ENCODE measurements at places on chromosomes 2 and 18. TPM values are rescaled to one million over a fixed set of nuclear protein-coding genes. Genes with fewer than 3 reads are reported as not detected.

CD8B2 gene
- not detected for total RNA-seq

SMPD4 gene
- 7.1 TPM for total RNA-seq

ZNF532 gene
- total RNA-seq: 40.1 TPM

COL6A3 gene
- 2,143 TPM for total RNA-seq

DIPK1C gene
- not detected for total RNA-seq

RESP18 gene
- not detected for total RNA-seq

DUSP2 gene
- total RNA-seq: 0.28 TPM

GCKR gene
- 0.14 TPM for total RNA-seq

RMDN2 gene
- 7.9 TPM for total RNA-seq

USP37 gene
- total RNA-seq: 10.7 TPM

CRYGD gene
- not detected for total RNA-seq

DNAJC5G gene
- total RNA-seq: not detected

GCG gene
- total RNA-seq: 0.14 TPM

NEU2 gene
- not detected for total RNA-seq

DCC gene
- not detected for total RNA-seq

WNT10A gene
- not detected for total RNA-seq

RAD51AP2 gene
- not detected for total RNA-seq

PLGLB2 gene
- 1.1 TPM for total RNA-seq

TMEFF2 gene
- total RNA-seq: 3.0 TPM

EFEMP1 gene
- 1,445 TPM for total RNA-seq

SOX11 gene
- total RNA-seq: under 0.01 TPM

CPS1 gene
- total RNA-seq: 18.4 TPM

PDCD1 gene
- total RNA-seq: not detected

MBOAT2 gene
- total RNA-seq: 39.4 TPM

Data from smooth muscle cell of bladder (primary cell).